ENCODE measurements at places on chromosomes 3 and 15.

DNA sequence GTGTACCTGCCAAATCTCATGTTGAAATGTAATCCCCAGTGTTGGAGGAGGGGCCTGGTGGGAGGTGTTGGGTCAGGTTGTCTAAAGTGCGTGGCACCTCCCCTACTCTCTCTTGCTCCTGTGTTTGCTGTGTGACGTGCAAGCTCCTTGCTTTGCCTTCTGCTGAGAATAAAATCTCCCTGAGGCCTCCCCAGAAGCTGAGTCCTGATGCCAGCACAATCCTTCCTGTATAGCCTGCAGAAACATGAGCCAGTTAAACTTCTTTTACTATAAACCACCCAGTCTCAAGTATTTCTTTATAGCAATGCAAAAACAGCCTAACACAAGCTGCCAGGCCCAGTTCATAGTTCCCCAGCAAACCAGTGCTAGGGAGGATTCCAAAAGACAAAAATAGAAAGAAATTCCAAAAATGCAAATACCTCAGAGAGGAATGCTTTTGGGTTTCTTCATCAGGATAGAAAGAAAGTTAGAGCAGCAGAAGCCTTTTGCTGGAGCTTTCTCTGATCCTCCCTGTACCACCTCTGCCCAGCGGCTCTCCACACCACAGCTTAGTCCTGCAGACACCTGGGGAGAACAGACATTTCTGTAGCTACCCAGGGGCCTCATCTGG, 25.9 kb upstream of the CDV3 start:
- no peak for DNase-seq

DNA sequence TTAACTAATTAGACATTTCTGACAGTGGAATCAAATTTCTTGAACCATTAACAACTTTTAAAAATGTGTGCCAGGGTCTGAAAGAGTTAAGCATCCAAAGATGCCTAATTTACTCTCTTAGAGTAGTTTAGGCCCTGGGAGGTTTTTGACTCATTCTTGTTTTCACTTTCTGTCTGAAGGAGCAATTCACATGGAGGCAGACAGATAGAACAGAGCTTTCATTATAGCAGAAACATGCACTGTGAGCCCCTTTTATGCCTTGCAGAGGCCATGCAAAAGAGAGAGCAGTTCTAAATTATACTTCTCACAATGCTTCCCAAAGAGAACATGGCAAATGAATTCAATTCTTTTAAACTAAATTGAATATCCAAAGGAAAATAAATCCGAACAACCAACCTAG, 554.8 kb downstream of the MFSD1 start:
- no peak for DNase-seq

- no peak for DNase-seq
Observed at GRCh38 chr3:115999001-115999585, 375.8 kb downstream of the GAP43 start.

DNA sequence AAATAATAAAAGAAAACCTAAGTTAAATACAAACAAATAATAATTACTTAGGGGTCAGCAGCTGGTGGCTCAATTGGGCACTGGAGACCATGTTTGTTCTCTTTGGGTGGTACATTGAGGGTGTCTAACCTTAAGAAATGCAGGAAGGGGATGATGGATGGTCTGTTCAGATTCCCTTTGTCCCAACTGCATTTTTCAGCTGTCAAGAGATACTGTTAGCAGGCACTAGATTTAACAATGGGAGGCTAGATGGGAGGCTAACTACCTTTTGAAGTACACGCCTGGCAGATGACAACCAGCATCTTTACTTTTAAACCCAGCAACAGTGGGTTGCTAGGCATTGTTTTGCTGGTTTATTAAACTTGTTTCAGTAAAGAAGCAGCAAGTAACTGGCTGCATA, 222.5 kb downstream of the SUCLG2 start:
- DNase-seq = no peak

- DNase-seq = no peak
Observed at GRCh38 chr15:98034731-98035130, 74.2 kb downstream of the ARRDC4 start.

GRCh38 chr3:10327592-10327991, 6.7 kb upstream of the SEC13 start:
- no peak for DNase-seq

GRCh38 chr15:25177955-25178801, 223.4 kb downstream of the SNRPN start:
- no peak for DNase-seq

- DNase-seq = no peak
Observed at GRCh38 chr3:104359546-104359945, 1007.2 kb upstream of the ALCAM start.

GRCh38 chr3:128423525-128424147, 43.1 kb downstream of the DNAJB8 start:
- DNase-seq = no peak

- DNase-seq = no peak
Observed at GRCh38 chr3:4587838-4588105, 94.6 kb downstream of the ITPR1 start.

DNA sequence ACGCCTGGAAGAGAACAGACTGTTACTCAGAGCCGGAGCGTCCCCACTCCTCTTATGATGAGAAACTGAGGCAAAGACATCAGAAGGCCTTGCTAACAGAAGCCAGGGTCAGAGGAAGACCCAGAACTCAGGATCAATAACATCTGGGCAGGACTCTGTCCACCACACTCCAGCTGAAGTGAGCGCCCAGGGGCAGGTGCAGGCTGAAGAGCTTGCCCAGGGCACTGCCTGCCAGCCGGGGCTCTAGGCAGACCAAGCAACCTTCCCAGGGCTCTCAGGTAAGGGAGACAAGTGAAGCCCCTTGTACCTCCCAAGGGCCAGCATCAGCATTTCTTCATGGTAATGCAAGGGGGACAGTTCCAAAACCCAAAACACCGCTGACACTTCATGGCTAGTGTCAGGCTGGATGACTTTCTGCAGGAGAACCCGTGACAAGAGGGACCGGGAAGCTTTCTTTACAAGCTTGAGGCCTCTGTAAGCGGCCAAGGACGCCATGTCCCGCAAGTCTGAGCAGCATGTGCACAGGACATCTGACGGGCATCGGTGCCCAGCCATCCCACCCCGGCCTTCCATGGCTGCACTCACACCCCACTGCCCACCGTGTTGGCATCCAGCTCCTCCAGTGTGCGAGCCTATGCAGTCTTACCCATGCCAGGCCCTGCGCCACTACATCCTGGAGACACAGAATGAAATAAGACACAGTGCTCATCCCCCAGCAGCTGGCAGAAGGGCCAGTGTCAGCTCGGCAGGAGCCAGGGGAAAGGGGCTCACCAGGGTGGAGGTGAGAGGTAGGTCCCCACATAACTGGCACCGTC, 14.1 kb downstream of the XXYLT1 start:
- no peak for DNase-seq

DNA sequence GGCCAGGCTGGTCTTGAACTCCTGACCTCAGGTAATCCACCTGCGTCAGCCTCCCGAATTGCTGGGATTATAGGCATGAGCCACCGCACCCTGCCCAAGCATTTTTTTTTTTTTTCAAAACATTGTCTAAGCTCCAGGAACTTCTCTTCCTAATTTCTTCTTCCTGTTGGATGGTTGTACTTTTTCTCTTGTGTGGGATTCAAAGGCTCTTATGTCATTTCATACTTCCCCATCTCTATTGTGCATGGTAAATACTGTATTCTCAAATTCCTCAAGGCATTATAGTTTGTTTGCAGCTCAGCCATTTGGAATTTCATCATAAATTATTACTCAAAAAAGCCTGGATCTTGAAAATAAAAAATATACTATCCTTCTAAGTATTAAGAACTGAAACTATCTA, 199.1 kb upstream of the GADL1 start:
- no peak for DNase-seq

GRCh38 chr3:23440416-23441294, 237.5 kb downstream of the UBE2E2 start:
- DNase-seq = peak; percentile 46

- DNase-seq = no peak
Observed at GRCh38 chr15:35784745-35785144, 238.8 kb upstream of the DPH6 start.

GRCh38 chr3:47896736-47897135, 93.8 kb downstream of the DHX30 start:
- DNase-seq = no peak

GRCh38 chr15:71282076-71282475, 166.8 kb downstream of the THSD4 start:
- no peak for DNase-seq

DNA sequence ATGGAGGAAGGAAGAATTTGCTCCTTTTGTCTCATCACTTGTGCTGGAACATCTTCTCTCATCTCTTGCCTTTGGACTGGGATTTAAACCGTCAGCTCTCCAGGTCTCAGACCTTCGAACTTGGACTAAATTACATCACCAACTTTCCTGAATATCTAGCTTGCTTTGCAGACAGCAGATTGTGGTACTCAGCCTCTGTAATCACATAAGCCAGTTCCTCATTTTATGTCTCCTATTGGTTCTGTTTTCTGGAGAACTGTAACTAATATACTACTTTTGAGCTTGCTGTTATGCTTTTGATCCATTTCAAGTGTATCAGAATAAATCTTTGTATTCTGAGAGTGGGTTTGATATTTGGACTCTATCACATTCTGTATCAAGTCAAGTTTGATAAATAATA, 164.3 kb upstream of the VEPH1 start:
- no peak for DNase-seq

DNA sequence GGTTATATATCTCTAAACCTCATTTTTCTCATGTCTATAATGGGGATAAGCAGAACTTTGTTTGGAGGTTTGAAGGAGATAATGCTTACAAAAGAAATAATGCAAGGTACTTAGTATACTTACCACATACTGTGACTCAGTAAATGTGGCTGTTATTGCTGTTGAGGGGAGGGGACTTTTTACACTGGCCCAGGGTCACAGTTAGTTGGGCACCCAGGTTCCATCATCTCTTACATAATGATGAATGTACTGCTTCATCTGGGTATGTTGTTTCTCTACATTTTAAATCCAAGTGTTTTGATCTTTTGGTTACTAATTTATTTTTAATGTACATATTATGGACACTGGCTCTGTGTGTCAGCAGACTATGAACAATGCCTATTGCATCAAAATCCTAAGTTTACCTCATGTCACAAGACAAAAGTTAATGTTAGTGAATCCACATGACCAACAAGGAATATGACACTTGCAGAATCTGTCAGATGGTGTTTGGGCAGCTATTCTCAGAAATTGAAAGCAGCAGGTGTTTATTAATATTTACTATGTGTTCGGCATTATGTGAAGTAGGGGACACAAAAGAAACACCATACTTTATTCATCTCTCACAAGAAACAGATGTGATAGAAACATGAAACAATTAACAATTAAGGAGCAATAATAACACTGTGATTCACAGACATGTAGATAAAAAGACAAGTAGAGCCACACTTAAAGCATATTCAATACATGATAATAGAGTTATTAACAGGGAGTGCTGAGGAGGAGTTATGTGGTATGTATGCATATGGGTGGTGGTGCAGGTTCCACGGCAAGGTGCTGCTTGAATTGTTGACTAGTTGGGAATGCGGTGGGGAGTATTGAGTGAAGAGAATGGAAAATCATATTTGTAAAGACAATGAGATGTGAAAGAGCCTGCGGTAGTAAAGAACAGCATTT, 109.7 kb downstream of the GALK2 start:
- no peak for DNase-seq

DNA sequence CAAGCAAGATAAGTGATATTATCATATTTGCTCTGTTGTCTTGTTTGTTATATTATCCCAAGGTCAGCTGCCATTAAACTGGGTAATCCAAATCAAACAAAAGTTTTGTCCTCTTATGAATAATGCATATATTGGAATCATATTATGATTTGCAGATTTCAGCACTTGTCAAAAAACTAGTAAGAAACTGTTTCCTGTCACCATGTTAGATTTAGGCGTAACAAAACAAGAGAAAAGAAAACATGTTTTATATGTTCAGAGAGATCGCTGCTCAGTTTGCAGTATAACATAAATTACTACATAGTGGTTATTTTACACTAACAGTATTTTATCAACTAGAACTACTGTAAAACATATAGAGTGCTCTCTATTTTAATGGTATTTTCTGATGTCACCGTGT, 123.4 kb upstream of the ICE2 start:
- no peak for DNase-seq

DNA sequence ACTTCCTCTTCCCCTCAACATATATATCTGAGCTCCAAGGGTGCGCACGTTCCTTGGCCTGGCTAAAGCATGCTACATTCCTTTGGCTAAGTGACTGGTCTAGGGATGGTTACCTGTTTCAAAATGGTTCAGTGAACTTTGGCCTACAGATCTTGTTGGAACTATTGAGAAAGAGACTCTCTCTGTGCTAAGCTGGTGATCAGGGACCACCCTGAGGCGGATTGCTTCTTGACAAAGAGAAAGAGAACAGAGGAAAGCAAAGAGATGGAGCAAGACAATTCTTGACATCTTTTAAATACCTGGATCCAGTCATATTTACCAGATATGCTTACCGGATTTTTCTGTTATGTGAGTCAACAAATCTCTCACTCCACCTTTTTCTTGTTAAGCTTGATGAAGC, 123.1 kb downstream of the CHST2 start:
- DNase-seq = no peak

DNA sequence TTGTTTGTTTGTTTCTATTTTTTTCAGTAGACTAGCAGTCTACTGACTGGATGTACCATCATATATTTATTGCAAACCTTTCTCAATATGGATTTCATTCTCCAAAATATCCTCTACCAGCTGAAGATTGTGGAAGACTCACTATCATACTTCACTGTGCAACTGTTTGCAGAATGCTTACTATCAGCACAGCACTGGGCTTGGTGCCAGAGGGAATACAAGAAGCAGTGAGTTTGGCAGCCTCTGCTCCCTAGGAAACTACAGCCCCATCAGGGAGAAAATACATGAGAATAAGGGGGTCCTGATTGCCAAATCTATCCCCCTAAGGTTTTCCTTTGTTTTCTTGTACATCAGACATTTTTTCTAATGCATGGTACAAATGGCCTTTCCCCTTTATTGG, 27.5 kb downstream of the AQP9 start:
- DNase-seq = no peak

DNA sequence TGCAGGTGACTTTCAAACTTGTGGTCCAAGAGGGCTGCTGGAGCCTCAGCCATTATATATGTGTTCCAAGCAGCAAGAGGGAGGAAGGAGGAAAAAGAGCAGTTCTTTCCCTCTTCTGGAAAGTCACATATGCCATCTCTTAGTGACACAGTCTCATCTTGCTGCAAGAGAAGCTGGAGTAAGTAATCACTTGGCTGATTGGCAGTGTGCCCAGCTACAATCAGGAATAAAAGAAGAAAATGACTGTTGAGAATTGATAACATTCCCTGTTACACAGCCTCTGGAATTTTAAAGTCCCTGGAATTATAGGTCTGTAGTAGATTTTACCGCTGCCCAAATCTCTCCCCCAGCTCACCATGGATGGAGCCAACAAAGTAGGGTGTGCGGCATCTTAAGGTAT, 31.4 kb upstream of the LYZL4 start:
- DNase-seq = no peak

- no peak for DNase-seq
Observed at GRCh38 chr3:10279384-10280176, 13.2 kb downstream of the GHRL start.

DNA sequence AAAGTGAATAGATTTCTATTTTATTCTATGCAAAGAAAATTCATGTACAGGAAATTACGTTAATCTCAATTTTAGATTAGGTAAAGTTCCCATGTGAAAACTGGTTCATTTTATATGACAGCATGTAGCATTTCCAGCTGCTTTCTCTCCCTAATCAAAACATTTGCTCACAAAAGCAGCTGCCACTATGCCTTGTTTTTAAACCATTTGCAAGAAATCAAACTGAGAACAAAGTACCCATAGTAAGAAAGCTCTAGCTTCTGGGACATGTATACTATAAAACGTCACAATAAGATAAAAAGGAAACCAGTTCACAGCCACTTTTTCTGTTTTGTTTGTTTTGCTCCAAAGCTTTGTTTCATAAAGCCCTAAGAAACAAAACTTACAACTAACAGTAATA, 5.0 kb upstream of the CRYBG3 start:
- no peak for DNase-seq

Measured in activated CD4-positive, alpha-beta T cell treated with anti-CD3 and anti-CD28 coated beads, Interleukin-2, amount 50 U/mL, for 16 hours (primary cell).